Immature natural killer cell (primary cell): ENCODE measurements at places on chromosomes 7 and 10. TPM values are rescaled to one million over a fixed set of nuclear protein-coding genes. Genes with fewer than 3 reads are reported as not detected.

GRCh38 chr7:105101864-105102263, 87.9 kb downstream of the KMT2E start:
- H3K27ac ChIP-seq = no peak overlapping the region
- peaks cover 52% of the 10 kb centered on the region for H3K4me1 ChIP-seq
- H3K36me3 ChIP-seq = no peaks in the 10 kb centered on the region
- no peak for DNase-seq

DNA sequence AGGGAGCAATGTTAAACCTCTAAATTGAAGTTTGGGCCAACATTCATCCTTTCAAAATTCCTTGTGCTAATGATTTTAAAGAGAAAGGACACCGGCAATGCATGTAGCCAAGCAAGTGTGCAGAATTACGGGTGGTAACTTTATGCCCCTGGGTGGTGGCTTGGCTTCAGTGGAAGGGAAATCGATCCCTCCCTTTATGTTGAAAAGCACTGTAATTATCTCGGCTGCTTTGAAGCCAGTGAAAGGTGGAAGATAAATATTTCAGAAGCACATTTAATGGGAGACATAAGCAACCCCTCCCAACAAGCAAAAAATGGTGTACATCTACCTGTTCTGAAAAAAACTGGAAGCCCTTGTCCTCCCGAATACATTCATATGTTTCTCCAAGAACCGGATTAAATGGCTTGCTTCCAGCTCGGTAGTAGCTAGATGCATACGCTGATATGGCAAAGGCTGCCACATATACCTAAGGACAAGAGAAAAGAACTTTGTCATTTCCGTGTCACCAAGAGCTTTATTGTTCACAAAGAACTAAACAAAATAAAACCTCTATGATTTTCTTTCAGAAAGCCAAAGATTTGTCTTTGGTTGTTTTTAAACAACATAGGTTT, 73.3 kb upstream of the GSDME start:
- H3K4me1 ChIP-seq = peaks cover 32% of the 10 kb centered on the region
- no peak overlapping the region for H3K4me3 ChIP-seq
- no peak overlapping the region for H3K27ac ChIP-seq

DNA sequence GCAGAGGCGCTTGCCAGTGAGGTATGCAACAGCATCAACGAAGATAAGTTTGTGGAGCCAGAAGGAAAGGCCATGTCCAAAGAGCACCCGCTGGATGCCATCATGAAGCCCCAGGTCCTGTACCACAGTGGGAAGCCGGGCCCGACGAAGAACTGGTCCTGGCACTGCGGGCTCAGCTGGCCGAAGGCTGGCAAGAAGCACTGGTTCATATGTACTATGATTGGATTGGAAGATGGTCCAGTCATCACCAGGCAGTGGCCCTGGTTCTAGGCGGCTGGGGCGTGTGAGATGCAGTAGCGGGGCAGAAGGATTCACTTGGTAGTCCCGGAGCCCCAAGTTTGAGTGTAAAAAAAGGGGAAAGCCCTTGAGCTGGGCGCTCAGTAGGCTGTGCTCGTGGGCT, 3.9 kb downstream of the NDST2 start:
- H3K4me1 ChIP-seq = peaks cover 55% of the 10 kb centered on the region
- no peak overlapping the region for H3K4me3 ChIP-seq
- peaks cover 17% of the 10 kb centered on the region for H3K27me3 ChIP-seq
- peaks cover 19% of the 10 kb centered on the region for H3K36me3 ChIP-seq

DNA sequence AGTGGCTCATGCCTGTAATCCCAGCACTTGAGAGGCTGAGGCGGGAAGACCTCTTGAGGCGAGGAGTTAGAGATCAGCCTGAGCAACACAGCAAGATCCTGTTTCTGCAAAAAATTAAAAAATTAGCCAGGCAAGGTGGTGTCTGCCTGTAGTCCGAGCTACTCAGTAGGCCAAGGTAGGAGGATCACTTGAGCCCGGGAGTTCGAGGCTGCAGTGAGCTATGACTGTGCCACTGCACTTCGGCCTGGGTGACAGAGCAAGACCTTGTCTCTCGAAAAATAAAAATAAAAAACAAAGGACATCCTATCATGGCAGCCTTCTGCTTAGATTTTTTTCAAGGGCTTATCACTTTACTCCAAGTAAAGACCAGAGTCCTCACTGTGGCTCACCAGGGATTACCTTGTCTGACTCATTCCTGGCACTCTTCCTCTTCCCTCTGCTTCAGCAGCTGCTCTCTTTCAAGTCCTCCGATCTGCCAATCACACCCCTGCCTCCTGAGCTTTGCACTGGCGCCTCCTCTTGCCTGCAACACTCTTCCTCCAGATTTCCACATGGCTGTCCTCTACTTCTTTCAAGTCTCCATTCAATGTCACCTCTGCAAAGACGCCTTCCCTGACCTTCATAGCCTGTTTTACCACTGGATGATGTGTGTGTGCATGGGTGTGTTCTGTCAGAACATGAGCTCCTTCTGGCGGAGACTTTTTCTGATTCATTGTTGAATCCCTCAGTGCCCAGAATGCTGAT, 7.7 kb downstream of the PRTFDC1 start:
- H3K4me1 ChIP-seq = no peaks in the 10 kb centered on the region
- peaks cover 4% of the 10 kb centered on the region for H3K36me3 ChIP-seq
- no peak for DNase-seq
- no peaks in the 10 kb centered on the region for H3K27me3 ChIP-seq

- no peak for DNase-seq
- no peak overlapping the region for H3K4me3 ChIP-seq
- no peak overlapping the region for H3K27ac ChIP-seq
- H3K4me1 ChIP-seq = no peaks in the 10 kb centered on the region
- H3K36me3 ChIP-seq = no peaks in the 10 kb centered on the region
Measured at GRCh38 chr7:1121886-1122831, 34.2 kb downstream of the GPER1 start.

DNA sequence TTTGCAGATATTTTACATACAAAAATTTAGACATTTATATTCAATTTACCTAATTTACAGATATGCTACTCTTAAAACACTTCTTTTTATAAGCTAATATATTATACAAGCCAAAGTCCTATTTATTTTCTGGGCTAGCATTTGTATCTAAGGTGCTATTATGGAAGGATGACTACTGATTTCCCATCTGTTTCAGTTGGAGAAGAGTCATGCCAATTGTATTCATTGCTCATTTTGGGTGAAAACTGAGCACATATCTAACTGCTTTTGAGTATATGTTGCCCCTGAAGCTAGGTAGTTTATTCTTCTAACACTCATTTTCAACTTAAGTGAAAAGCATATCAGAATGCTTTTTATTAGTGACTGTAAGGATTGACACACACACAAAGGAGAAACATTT, 172.9 kb downstream of the CDK14 start:
- no peaks in the 10 kb centered on the region for H3K4me1 ChIP-seq
- no peaks in the 10 kb centered on the region for H3K27me3 ChIP-seq
- no peak overlapping the region for H3K4me3 ChIP-seq

GRCh38 chr10:101444058-101444898, 90.3 kb downstream of the BTRC start:
- no peak overlapping the region for H3K27ac ChIP-seq
- H3K4me1 ChIP-seq = no peaks in the 10 kb centered on the region
- no peak overlapping the region for H3K4me3 ChIP-seq
- no peaks in the 10 kb centered on the region for H3K36me3 ChIP-seq
- DNase-seq = no peak

DNA sequence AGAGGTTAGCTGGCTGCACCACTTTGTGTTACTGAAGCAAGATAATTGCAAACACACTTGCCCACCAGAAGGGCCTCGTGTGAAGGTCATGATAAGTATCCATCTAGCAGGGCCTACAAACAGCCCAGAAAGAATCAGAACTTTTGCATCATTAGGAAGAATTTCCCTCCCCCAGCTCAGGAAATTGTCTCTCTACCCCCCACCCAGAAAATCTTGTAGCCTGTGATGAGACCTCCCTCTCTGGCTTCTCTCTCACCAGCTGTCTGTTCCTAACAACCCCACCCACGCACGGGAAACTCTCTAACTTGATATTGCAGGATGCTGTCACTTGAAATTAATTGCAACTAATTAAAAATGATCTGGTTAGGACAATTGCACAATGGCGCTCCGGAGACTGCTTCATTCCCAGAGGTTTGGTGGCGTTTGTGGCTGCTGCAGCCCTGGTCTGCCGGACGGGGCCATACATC, 34.5 kb downstream of the ZNF503 start:
- no peaks in the 10 kb centered on the region for H3K36me3 ChIP-seq
- no peak overlapping the region for H3K4me3 ChIP-seq
- H3K27me3 ChIP-seq = peaks cover 4% of the 10 kb centered on the region
- H3K27ac ChIP-seq = no peak overlapping the region
- no peaks in the 10 kb centered on the region for H3K4me1 ChIP-seq

- H3K36me3 ChIP-seq = peaks cover 11% of the 10 kb centered on the region
- no peak overlapping the region for H3K4me3 ChIP-seq
- peaks cover 13% of the 10 kb centered on the region for H3K27me3 ChIP-seq
- no peak for DNase-seq
- H3K4me1 ChIP-seq = no peaks in the 10 kb centered on the region
Measured at GRCh38 chr10:104574427-104574826, 66.7 kb upstream of the SORCS3 start.

- no peaks in the 10 kb centered on the region for H3K36me3 ChIP-seq
- no peak overlapping the region for H3K27ac ChIP-seq
- no peaks in the 10 kb centered on the region for H3K4me1 ChIP-seq
- H3K4me3 ChIP-seq = no peak overlapping the region
Measured at GRCh38 chr10:5476918-5477525, 22.3 kb downstream of the CALML5 start.

- H3K4me1 ChIP-seq = peaks cover 26% of the 10 kb centered on the region
- DNase-seq = no peak
- H3K36me3 ChIP-seq = peaks cover 19% of the 10 kb centered on the region
- H3K27ac ChIP-seq = no peak overlapping the region
Measured at GRCh38 chr10:21572578-21572977, 38.5 kb downstream of the MLLT10 start.

GRCh38 chr7:138023618-138024342, 21.9 kb upstream of the CREB3L2 start:
- H3K27ac ChIP-seq = no peak overlapping the region
- H3K4me1 ChIP-seq = peaks cover 9% of the 10 kb centered on the region
- H3K4me3 ChIP-seq = no peak overlapping the region
- no peaks in the 10 kb centered on the region for H3K27me3 ChIP-seq
- H3K36me3 ChIP-seq = peaks cover 4% of the 10 kb centered on the region

DNA sequence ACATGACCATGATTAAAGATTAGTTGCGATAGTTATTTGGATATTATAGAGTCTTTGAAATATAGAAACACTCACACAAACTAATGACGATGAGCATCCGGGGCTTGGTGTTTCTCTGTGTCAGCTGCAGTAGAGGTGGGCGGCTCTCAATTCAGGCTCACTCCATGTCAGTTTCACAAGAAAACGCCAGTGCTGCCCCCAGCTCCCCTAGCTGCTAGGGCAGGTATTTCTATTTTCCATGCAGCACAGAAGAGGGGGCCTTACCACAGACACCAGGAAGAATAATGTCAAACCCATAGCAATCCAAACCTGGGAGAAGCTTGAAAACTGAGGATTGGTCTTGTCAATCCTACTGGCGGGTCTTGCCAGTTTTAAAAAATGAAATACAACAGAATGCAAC, 197.1 kb downstream of the PHTF2 start:
- H3K27me3 ChIP-seq = peaks cover 6% of the 10 kb centered on the region
- H3K36me3 ChIP-seq = no peaks in the 10 kb centered on the region
- H3K27ac ChIP-seq = no peak overlapping the region
- H3K4me1 ChIP-seq = no peaks in the 10 kb centered on the region
- DNase-seq = no peak
- no peak overlapping the region for H3K4me3 ChIP-seq

DNA sequence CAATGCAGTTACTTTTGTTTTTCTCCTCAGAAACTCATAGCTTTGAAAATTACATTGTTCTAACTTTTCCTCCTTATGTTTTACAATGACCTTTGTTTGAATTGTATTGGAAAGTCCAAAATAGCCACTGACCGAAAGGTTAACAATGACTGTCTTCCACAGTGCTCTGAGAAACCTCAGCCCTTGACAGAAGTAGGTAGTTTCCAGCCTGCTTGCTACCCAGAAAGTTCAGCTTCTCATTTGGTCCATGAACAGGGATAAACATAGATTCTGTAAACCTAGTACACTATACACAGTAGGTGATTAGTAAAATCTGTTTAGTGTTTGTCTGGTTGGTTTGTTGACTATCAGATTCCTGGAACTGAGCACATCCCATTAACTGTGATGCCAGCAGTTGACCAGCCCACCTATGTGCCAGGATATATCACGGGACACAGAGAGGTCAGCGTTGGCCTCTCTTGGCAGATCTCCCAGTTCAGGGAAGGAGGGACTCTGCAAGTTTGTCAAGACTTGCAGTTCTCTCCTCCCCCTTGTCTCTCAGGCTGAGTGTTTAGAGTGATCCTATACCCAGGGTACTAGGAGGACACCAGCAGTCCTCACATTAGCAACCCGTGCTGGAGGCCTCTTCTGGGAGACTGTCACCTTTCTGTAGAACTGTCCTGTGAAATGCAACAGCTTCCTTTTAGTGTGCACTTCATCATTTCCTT, 297.6 kb downstream of the ARHGAP12 start:
- no peaks in the 10 kb centered on the region for H3K36me3 ChIP-seq
- no peaks in the 10 kb centered on the region for H3K4me1 ChIP-seq
- no peak overlapping the region for H3K4me3 ChIP-seq
- H3K27me3 ChIP-seq = peaks cover 1% of the 10 kb centered on the region
- no peak overlapping the region for H3K27ac ChIP-seq

GRCh38 chr10:44925224-44925623, 14.1 kb downstream of the TMEM72 start:
- no peaks in the 10 kb centered on the region for H3K36me3 ChIP-seq
- peaks cover 2% of the 10 kb centered on the region for H3K27me3 ChIP-seq
- no peak overlapping the region for H3K4me3 ChIP-seq
- H3K4me1 ChIP-seq = no peaks in the 10 kb centered on the region

Gene LIPK
- not detected for polyA plus RNA-seq

Gene PRPS1L1
- polyA plus RNA-seq = not detected

Gene AKR1C4
- polyA plus RNA-seq = not detected

Gene SPDYE11
- not detected for polyA plus RNA-seq

Gene WDR86
- polyA plus RNA-seq = 2.2 TPM

Gene MSMB
- not detected for polyA plus RNA-seq

Gene LRIT1
- polyA plus RNA-seq = not detected

Gene CNPY4
- 14.2 TPM for polyA plus RNA-seq

Gene ADGRA1
- not detected for polyA plus RNA-seq

Gene TUBB8
- not detected for polyA plus RNA-seq

Gene MKX
- polyA plus RNA-seq = not detected
